ENCODE measurements at places on chromosomes 12 and 14.

DNA sequence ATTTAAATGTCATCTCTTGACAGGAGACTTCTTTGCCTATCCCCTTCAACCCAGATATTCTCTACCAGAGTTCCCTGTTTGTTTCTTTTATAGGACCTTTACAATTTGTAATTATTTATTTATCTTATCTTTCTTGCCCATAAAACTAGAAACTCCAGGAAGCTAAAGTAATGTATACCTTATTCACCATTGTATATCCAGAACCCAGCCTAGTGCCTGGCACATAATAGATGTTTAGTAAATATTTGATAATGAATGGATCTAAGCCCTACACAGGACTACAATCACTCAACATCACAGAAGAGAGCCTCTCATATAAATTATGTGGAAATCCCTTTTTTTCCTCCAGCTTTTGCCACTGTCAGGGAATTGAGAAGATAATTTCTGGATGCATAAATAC is 125.6 kb upstream of the CNOT2 start:
- DNase-seq, result no peak

DNA sequence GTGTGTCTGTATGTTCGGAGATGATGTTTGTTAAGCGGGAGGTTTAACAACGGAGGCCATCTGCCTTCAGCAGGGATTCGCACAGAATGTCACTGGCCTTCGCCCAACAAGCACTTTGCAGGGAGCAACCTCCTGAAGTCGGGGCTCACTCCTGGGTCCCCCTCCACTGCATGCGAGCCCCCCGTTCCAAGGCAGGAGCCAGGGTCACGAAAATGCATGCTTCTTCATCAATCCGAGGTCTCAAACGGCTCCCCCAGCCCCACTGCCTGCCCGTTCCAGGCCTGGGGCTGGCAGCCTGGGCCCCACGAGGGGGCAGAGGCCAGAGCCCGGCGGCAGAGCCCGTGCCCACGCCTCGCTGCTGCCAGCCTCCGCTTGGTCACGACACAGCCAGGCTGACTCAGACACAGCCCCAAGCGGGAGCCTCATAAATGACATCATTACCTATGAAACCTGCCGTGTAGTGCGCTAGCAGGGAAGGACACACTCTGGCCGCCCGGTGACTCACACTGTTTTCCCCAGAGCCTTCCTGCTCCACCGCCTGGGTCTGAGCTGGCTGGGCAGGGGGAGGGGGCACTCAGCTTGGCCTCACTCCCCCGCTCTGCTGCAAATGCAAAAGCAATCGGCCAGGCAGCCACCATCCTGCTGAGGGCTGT is 169.5 kb upstream of the RTL1 start:
- no peak for DNase-seq

- no peak for DNase-seq
Observed at GRCh38 chr14:92974541-92975345, 51.8 kb downstream of the CHGA start.

- DNase-seq, result no peak
Observed at GRCh38 chr14:100313464-100314230, 7.4 kb upstream of the SLC25A29 start.

DNA sequence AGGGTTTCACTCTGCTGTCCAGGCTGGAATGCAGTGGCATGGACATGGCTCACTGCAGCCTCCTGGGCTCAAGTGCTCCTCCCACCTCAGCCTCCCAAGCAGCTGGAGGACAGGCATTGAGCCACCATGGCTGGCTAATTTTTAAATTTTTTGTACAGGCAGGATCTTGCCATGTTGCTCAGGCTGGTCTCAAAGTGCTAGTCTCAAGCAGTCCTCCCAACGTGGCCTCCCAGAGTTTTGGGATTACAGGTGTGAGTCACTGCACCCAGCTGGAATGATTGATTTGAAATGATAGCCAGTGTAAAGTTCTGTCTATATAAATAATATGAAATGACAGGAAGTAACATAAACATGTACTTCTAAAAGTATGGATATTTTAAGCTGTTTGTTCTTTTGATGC is 172.7 kb downstream of the FUT8 start:
- DNase-seq, result no peak

GRCh38 chr12:56082967-56083366 is 3.0 kb downstream of the ERBB3 start:
- DNase-seq, result no peak

DNA sequence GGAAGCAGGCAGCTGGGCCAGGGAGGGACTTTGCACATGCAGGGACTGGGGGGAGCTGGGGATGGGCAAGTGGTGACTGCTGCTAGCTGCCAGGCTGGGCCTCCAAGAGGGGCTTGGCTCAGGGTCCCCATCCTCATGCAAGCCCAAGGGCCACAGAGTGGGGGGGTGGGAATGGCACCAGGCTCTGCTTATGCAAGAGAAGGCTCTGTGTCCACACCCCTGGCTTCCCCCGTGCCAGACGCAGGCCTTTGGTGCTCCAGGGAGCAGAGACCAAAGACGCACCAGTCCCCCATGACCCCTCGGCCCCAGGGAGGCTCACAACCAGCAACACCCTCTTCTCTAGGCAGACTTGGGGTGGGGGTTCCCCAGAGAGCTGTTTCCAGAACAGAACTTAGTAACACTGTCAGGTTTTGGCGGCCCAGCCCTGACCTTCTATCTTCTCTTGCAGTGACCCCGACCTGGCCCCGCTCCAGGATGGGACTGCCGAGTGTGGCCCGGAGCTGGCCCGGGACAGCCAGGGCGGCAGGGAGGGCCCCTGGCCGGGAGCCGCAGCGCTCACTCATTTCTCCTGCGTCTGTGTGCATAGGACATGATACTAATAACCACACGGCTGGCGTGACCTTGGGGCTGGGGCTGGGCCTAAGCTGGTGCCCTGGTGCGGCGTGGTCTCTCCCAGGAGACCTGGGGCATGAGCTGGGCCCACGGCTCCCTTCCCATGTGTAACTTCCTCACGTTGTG is 14.3 kb downstream of the XRCC3 start:
- no peak for DNase-seq

GRCh38 chr12:48358937-48359513 is 8.3 kb upstream of the ZNF641 start:
- DNase-seq, result no peak

DNA sequence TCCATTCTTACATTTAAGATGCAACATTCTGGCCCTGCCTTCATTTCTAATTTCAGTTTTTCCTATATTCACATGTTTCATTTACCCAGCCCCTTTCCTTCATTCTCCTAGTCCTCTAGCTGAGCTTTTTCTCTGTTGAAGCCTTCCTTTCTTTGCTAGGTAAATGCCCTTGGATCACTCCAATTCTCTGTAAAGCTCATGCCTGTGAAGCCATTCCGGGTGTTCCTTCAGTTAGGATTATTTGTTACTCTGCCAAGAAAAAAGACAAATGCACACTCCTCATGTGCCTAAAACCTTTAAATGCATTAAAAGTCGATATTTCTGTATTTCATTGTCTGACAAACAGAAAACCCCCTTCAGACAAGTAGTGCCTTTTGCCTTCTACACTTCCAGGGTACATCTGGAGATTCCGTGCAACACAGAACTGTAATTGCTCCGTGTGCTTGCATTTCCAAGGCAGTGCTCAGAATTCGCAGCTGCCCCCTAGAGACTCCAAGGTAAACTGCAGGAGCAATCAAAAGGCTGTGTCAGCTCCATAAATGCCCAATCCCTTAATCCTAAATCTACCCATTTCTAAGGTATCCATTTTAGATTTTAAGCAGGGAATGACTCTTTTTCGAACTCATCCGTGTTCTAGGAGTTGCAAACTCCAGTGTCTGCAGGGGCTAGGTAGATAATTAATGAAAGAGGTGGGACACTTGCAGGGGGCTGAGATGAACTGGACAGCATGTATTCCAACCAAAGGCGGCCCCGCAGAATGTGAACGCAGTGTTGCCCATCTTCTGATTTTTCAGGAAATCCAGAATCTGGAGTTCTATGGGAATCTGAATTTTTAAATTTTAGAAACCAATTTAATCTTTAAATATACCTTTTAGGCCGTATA is 320.2 kb downstream of the GRIN2B start:
- no peak for DNase-seq

GRCh38 chr12:15741082-15741481 is 48.1 kb downstream of the EPS8 start:
- DNase-seq, result no peak

All from CMK (cell line).